ENCODE measurements at places on chromosomes 12 and 14. TPM values are rescaled to one million over a fixed set of nuclear protein-coding genes. Genes with fewer than 3 reads are reported as not detected.

ZNF385A gene
- total RNA-seq: 102 TPM

DNA sequence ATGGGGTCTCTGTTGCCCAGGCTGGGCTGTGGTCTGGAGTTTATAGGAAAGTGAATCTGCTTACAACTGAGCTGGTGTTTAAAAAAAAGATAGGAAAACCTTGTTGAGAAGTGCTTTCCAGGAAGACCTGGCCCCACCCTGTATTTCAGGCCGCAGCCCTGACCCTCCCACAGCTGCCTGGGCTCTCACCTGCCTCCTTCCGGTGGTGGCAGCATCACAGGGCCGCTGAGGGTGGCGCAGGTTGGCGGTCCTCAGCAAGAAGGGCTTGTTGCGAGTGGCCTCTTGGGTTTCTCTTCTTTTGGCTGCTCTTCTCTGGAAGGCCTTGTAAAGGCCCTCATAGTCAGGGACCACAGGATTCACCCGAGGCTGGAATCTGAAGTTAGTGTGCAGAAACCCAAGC is 7.7 kb downstream of the FAM161B start:
- DNase-seq: no peak

DNA sequence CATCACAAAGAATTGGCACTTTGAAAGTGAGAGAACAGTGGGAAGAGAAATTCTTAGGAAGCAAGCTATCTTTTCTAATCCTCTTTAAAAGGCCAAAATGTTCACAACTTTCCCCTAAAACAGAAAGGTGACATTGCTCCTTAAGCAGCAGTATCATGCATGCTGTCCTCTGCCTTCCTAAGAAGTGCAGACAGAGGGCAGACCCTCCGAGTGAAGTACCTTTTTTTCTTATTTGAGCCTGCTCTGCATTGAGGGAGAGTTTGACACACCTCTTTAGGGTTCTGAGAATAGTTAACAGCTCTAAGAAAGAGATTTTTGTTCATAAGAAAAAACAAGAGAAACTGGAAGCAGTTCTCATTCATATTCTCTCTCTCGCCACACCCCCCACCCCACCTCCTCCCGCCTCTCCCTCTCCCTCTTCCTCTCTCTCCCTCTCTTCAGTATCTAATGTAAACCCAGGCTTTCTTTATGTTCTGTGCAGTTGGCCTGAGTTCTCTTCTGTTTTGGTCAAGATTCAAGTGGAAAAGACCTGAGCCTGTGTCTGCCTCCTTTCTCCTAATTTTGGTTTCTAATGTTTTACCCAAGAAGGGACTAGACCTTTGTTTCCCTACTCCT is 709.1 kb downstream of the DIO2 start:
- DNase-seq: no peak

SYT1 gene
- total RNA-seq: 13.7 TPM

AQP2 gene
- not detected for total RNA-seq

DNA sequence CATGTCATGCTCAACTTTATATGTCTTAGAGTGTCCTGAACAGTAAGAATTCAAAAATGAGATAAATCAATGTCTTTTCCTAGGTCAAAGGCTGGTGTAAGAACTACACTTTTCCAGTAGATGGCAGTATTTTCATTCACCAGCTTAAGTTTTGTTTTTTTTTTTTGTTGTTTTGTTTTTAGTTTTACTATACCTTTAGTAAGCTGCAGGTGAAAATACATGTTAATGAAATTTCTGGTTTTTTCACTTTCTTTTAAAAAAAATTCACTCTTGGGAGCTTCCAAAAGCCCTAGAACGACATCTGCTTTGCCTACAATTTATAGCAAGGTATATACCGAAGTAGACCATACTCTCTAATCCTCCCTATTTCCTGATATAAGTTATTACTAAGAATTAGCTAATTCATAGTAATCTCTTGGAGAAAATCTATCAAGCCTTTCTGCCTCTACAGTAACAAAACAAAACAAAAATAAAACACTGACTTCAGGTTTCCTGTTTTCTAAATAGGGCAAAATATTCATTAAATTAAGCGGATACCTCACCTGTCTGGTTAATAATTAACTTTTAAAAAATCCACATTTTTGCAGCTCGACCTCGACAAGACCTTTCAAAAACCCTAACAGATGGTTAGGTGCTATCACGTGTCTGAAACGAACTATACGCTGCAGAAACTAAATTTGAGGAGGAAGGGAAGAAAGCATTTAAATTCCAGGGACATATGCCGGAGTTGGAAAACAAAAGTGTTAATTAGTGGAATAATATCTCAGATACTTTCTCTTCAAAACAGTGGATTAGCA is 2.7 kb upstream of the SAMD4A start:
- DNase-seq: no peak
